ENCODE measurements at places on chromosomes 5 and 9. TPM values are rescaled to one million over a fixed set of nuclear protein-coding genes. Genes with fewer than 3 reads are reported as not detected.

The COMMD10 gene
- total RNA-seq, result 47.6 TPM

The DIMT1 gene
- 33.3 TPM for total RNA-seq

The FOXD4L6 gene
- total RNA-seq, result 0.33 TPM

The HBEGF gene
- 30.1 TPM for total RNA-seq

The NUTM2F gene
- total RNA-seq, result not detected

The UTP15 gene
- total RNA-seq, result 41.3 TPM

The DDX4 gene
- not detected for total RNA-seq

The PCDHGA2 gene
- 1.6 TPM for total RNA-seq

The CDKN2B gene
- 9.1 TPM for total RNA-seq

The ZDHHC11B gene
- total RNA-seq, result not detected

The VCAN gene
- total RNA-seq, result 10.4 TPM

The CCL27 gene
- not detected for total RNA-seq

Measured in vein endothelial cell (primary cell).